GM19239 (cell line): ENCODE measurements at places on chromosomes 7 and 10.

- DNase-seq: no peak
Observed at GRCh38 chr7:28871631-28872030, 86.5 kb downstream of the TRIL start.

GRCh38 chr10:102650655-102651454 lies 6.6 kb downstream of the TRIM8 start:
- DNase-seq: no peak

DNA sequence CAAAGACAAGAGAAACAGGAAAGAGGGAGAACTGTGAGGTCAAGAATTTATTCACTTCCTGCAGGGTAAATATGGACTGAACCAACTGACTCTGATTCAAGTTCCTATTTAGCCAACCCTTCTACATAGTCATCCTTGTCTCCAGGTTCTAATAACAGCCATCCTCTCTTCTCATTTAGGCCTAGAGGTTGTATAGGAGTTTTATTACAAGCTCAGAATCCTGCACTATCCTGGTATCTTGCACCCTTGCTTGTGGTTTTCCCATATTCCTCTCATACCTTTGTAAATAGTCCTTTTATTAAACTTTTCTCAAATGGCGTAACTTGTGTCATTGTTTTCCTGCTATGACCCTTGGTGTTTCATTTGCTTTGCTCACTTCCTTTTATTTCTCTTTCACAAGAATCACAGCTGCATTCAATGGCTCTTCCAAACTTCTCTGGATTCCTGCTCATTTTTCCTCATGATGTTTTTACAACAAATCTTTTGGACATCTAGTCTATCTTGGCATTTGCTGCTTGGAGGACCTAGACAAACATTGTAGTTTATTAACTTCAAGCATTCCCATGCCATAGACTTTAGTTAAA lies 12.4 kb upstream of the OR2A5 start:
- DNase-seq: no peak

DNA sequence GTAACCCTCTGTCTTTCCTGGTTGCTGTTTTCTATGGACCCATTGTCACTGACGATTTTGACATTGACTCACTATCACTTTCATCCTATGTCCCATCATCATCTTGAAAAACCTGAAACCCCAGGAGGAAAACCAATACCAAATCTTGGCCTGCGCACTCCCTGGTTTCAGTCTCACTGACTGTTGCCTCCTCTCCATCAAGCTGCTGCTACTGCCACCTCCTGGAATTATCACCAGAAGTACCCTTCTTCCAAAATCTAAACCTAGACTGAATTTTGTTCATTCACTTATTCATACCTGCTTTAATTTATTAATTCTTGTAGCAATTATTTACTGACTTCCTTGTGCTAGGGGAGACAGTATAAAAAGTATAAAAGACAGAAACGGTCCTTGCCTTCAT lies 44.5 kb upstream of the ACBD5 start:
- DNase-seq: no peak

DNA sequence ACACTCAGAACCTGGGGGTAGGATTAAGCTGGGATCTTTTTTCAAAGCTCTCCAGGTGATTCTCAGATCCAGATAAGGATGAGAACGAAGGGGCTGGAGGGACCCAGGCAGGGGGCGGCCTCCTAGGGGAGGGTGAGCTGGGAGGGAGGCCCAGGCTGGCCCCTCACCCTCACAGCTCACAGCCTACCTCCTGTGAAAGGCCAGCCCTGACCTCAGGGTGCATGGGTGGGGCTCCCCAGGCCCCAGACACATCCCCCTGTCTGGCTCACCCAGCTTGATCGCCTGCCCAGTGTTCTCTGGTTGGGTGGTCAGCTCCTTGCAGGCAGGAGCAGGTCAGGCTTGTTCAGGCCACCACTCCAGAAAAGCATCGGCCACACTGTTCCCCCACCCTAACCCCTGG lies 24.3 kb downstream of the CTBP2 start:
- no peak for DNase-seq

- no peak for DNase-seq
Observed at GRCh38 chr7:89607792-89608191, 546.5 kb upstream of the STEAP1 start.
